Inflammatory macrophage (primary cell): ENCODE measurements at places on chromosomes 12 and 14.

- DNase-seq = no peak
These were observed 1086.9 kb downstream of the TMEM121 start for GRCh38 chr14:106613256-106613655.

DNA sequence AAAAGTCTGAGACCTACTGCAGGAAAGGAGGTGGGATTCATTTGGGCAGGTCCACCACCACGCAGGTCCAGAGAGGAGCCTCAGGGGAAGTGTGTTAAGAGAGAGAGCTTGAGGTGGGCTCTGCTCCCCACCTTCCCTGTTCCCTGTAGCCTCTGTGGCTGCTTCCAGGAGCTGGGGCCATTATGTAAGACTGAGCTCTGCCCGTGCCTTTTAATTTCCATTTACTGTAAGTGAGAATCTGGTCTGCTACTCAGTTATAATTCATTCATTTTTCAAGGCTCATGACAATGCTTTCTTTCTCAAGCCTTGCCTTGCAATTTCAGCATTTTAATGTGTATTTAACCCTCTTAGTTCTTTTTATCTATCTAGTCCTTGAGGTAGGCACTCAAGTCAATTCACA, 8.3 kb downstream of the SLC4A8 start:
- no peak for DNase-seq

DNA sequence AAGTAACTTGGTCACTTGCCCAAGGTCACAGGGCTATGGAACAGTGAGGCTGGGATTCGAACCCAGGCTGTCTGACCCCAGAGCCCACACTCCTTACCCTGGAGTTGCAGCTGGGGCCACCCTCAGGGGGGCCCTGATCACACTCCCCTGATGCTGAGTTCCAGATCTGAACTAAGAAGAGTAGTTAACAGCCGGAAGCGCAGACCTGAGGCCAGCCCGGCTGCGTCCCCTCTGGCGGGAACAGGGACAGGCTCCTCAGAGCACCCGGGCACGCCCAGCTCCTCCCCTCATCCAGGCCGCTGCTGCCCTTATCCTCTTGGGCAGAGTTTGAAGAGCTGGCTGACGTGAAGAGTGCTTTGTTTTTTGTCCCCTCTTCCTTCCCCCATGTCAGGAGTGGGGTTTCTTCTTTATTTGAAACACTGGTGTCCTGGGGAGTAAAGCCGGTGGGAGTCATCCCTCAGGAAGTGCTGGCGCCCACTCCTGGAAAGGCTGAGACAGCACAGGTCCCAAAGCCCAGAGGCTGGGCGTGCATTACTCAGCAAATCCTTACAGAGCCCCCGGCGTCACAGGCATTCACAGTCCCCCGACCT, 8.7 kb downstream of the PHB2 start:
- peak; percentile 58 for DNase-seq

DNA sequence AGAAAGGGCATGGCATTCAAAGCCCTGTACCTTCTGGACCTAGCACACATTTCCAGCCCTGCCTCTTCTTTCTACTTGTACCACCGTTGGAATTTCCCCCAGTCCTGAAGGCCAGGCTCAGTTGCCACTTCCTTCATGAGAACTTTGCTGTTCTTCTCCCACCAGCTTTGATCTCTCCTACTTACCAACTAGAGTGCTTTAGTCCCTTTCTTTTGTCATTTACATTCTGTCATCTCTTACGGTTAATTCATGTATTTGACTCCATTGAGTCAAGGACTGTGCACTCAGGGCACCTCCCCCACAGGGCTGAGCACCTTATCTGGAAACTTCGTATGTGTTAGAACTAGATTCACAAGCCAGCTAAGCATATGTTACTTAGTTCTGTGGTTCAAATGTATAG, 26.3 kb downstream of the BICDL1 start:
- no peak for DNase-seq

DNA sequence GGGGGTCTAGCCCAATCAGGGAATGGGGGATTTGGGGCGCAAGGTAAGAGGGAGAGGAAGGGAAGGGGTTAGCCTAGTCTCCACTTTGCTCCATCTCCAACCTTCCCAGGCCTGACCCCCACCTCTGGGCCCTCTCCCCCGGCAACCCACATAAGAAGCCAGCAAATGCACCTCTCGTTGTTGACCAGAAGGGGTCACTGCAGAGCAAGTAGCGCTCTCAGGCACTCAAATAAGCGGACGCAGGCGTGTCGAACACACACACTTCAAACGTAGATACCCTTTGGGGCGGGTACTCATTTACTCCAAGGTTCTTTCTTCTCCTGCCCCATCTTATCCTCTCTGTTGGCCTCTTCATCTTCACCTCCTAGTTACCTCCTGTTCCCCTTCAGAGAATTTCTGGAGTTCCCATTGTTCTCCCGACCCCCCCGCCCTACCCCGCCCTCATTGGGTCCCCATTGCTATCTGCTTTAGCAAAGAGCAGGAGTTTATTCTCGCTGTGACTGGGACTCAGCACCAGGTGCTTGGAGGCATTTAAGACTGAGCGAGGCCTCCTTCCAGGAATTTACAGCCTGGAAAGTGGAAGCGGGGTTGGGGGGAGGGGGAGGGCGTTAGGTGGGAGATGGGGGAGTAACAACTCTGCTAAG, 1.5 kb upstream of the SRRM4 start:
- peak; percentile 55 for DNase-seq

DNA sequence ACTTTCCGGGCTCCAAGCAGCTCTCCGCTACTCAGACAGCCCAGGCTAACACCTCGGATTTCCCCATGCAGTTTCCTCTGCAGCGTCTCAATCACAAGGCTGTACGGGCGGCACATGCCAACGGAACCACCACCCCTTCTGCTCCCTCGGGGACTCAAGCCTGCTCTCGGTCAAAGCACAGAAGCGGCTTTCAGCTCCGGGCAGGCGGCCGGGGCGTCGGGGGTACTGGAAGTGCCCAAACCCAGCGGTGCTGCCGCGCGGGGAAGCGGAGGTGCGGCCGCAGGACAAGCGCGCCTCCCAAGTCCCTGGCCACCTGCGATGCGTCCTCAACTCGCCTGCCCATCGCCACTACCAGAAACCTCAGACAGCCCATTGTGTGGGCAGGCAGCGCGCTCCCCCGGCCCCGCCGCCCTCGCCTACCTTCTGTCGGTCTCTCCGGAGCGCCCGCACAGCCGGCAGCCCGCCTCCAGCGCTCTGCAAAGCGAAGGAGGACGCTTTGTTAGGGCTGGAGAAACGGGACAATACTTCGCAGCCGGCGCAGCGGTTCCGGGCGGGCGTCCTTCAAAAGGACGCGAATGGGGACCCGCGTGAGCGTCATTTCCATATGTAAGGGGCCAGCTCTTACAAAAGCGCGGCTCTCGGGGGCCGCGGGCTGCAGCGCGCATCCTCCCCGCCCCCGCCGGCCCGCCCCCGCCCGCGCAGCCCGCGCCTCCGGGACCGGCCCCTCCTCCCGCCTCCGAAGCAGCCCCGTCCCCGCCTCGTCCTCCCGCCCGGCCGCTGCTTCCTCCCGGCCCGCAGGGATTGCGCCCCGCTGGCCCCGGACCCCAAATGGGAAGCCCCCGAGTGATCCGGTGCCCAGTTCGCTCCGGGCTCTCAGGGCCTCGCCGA, 674 bp downstream of the NIN start:
- peak; percentile 57 for DNase-seq

DNA sequence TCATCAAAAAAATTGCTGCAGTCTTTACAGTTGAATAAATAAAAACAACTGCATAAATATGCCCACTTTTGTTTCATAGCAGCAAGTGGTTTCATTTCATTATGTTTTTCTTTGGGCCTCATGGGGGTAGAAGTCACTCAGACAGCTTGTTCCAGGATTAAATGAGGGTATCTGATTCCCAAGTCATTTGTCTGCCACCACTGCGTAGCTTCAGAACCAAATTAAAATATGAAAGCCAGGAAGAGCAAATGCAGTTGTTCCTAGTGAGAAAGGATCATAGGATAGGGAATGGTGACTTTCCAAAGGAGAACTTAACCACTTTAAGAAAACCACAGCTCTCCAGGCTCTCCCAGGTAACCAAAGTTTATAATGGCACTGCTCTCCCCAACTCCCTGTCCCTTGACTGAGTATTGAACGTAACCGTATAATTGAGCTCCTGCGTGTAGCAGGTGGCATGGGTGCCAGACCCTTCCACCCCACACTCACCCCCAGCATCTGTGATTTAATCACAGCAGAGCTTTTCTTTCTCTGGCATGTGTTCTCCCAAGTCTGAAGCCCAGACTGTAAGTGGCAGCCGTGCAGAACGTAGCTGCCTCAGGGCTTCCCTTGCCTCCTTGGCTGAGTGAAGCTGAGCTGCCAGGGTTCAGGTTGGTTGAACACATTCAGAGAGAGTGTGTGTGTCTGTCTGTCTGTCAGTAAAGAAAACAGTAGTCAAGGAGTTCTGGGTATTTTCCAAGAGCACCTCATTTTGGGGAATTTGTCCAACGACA, 11.3 kb upstream of the KCNH3 start:
- no peak for DNase-seq

DNA sequence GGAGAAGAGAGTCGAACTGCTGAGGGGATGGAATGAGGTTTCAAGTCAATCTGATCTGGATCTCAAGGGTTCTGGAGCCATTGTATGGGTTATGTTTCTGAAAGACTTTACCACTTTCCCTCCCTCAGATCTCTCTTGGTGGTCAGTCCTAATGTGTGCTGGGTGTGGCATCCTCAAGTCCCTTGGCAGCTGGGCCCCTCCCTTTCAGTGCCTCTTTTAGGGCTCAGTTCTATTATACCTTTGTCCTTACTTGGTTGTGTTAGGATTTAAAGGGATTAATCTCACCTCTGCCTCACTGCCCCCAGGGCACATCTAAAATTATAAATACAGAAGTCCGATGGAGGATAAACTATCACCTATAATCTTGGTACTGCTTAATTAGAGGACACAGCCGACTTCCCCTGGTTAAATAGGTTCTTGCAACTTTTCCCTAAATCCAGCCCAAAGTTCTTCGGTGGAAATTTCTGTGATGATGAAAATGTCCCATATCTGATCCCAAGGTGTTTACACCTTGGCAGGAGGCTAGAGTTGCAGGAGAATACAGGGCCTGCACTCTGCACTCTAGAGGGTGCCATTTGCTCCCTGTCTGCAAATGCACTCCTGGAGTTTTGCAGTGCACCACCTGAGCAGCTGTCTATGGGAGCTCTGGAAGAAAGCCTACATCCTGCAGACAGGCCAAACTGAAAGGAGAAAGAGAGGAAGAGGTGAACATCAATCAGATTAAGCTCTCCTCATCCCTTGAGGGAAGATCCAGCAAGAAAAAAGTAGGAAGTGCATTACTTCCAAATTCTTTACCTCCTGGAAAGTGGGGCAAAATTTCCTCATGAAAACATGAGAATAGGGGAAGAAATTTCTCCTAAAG, 106.8 kb downstream of the NUAK1 start:
- DNase-seq = no peak

DNA sequence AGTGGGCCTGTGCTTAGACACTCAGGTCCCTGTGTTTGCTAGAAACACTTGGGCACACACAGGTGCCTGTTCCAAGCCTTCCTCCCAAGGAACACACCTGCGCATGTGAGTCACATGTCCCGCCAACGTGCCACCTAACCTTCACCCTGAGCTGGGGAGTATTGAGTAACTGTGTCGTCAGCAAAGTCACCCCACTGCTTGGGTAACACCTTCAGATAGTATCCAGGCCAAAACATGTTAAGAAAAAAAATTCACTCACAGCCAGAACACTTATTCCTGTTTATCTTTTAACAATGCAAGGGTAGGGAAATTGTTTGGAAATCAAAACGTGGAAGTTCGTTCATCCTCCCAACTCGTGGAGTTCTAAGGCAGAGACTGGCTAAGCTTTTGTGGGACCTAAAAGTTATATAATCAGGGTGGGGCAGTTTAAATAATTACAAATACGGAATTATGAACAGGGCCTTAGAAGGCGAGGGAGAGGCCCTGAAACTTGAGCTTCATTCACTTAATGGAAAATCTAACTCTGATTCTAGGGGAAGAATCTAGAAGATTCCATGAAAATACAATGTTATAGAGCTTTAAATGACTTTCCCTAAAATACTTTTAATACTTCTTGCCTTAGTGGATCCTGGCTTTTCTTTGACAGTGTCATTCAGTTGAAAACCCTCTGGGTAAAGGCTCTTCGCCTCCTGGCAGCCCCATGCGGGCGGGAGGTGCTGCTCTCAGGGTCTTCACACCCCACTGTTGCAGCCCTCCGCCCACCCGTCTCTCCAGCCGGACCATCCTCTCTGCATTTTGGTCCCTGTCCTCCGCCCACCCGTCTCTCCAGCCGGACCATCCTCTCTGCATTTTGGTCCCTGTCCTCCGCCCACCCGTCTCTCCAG, 30.3 kb upstream of the ADIPOR2 start:
- peak; percentile 51 for DNase-seq

- DNase-seq = no peak
These were observed 88.0 kb upstream of the MBIP start for GRCh38 chr14:36408388-36408787.

- no peak for DNase-seq
These were observed 5.7 kb downstream of the NEDD8 start for GRCh38 chr14:24226473-24226872.

DNA sequence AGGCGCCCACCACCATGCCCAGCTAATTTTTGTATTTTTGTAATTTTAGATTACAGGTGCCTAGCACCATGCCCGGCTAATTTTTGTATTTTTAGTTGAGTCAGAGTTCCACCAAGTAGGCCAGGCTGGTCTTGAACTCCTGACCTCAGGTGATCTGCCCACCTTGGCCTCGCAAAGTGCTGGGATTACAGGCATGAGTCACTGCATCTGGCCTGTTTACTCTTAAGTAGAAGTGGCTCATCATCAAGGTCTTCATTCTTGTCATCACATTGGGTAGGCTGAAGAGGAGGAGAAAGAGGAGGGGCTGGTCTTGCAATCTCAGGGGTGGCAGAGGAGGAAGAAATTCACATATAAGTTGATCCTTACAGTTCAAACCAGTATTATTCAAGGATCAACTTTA, 152.4 kb upstream of the ATP2B1 start:
- no peak for DNase-seq

DNA sequence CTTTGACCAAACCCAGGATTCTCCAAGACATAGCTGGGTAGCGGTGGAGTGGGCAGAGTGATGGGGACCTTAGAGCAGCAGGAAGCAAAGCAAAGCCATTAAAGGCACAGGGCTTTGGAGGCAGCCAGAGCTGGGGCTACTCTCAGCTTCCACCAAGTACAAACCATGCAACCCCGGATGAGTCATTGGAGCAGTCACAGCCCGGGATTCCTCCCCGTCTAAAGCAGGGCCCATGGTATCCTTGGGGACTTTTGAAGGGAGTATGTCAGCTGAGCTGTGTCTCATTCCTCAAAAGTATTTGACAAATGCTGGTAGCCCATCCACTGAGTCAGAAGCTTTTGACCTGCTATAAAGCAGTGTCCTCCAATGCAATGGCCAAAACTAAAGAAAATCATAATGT, 9.7 kb upstream of the IFI27 start:
- no peak for DNase-seq

- no peak for DNase-seq
These were observed 222.7 kb upstream of the PLXNC1 start for GRCh38 chr12:93925585-93926205.

- peak; percentile 96 for DNase-seq
These were observed 448.6 kb downstream of the RAD51B start for GRCh38 chr14:68268197-68268596.

DNA sequence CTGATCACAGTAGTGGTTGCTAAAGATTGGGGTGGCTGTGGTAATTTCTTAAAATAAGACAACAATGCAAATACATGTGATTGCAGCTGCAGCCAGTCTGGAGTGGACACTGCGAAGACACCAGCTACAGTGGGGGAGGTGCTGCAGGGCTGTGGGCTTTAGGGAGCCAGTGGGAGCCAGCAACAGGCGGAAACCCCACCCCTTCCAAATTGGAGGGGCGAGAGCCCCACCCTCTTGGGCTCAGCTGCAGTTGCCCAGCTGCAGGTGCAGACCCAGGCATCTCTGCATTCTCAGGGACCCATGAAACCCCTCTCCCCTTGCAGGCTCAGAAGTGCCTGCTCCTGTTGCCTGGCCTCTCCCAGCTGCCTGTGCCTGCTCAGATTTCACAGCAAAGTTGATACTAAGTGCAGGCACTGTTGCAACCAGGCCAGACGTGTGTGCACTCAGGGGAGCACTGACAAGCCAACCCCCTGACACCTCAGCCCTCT, 104.8 kb downstream of the MYF5 start:
- no peak for DNase-seq
